Head of caudate nucleus (tissue), 42 donors: ENCODE measurements at places on chromosomes 2 and 18.
A peak's percentile ranks its signal among the peaks of the same experiment; 100 is the strongest.

GRCh38 chr2:136010126-136010525 is 24.7 kb upstream of the DARS1 start:
- no peak for DNase-seq

DNA sequence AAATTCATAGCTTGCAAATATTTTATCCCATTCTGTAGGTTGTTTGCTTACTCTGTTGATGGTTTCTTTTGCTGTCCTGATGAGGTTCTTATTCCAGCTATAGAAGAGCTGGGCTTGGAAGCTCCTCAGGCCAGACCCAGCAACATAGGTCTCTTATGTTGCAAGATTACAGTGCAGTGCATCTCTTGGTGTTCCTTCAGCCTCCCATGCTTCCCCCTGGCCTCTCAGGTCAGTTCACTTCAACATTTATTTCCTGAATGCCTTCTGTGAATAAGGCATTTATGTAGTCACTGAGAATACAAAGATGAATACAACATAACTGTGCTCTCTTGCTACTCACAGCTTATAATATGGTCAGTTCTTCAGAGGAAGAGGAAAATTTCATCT is 179.0 kb upstream of the SLC39A10 start:
- no peak for DNase-seq

- DNase-seq, result no peak
Measured at GRCh38 chr18:60049172-60049571, 149.4 kb downstream of the PMAIP1 start.

- no peak for DNase-seq
Measured at GRCh38 chr2:226994775-226995174, 158.9 kb downstream of the RHBDD1 start.

DNA sequence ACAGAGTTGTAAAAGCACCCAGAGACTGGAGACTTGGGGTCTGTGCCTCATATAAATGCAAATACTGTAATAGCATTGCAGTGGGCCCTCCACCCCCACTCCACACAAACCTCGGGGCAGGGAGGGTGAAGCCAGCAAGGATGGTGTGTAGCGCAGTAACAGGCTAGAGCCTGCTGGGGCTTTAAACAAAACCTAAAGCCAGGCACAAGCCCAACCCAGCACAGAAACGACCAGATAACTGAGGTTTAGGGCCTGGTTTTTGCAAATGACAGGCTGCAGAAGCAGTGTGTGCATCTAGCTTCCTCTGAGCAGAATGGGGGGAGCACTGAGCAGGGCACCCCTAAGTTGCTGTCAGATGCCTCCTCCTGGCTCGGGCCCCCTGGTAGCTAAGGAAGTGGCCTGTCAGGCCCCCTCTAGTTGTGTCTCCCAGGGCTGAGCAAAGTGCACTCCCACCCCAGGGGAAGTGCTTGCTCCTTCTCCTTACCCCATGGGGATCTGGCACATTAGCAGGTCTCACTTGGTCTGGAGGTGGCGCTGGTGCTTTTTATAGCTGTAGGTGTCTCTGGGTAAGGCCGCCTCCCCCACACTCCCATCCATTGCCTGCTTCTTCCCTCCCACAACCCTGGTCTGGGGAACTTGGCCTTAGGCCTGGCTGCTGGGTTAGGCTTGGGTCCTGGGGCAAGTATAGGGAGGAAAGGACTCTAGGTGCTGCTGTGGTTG is 135.1 kb downstream of the CELF4 start:
- DNase-seq, result no peak

DNA sequence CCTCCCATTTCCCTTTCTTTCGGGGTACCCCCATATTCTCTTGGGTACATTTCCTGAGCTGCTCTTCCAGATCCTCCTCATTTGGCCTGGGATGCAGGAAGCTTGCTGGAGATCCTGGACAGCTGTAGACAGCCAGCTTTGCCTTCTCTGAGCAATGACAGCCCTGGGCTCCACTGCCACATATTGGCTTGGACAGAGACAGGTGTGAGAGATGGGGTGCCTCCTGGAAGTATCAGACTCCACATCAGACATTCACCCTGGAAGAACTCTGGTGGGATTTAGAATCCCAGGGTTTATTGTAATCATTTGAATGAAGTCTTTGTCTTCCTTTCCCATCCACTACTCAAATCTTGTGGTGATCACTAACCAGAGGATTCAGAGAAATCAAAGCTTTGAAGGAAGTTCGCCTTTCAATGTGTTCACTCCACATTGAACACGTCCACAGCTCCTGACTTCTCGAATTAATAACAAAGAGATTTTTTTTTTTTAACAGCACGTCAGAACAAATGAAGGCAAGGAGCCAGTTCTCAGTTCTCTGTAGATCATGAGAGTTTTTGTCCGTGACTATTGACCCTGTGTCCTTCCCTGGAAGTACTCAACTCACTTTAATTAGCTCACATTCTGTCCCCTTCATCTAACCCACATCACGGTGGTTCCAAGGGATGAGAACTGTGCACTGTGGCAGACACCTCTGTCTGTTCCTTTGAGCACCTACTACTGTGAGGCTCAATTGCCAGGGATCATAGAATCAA is 377.6 kb upstream of the TRIB2 start:
- no peak for DNase-seq

GRCh38 chr2:225531559-225531958 is 132.0 kb downstream of the NYAP2 start:
- no peak for DNase-seq

GRCh38 chr2:200752835-200753234 is 58.9 kb upstream of the BZW1 start:
- no peak for DNase-seq

- peak; percentile 61 for DNase-seq
Measured at GRCh38 chr2:86337244-86337835, at the start of gene REEP1. TSS of gene REEP1 (minus strand) at chr2:86337626. CDS start at chr2:86337510, 116 bp downstream.

- no peak for DNase-seq
Measured at GRCh38 chr2:726169-726568, 49.0 kb upstream of the TMEM18 start.

DNA sequence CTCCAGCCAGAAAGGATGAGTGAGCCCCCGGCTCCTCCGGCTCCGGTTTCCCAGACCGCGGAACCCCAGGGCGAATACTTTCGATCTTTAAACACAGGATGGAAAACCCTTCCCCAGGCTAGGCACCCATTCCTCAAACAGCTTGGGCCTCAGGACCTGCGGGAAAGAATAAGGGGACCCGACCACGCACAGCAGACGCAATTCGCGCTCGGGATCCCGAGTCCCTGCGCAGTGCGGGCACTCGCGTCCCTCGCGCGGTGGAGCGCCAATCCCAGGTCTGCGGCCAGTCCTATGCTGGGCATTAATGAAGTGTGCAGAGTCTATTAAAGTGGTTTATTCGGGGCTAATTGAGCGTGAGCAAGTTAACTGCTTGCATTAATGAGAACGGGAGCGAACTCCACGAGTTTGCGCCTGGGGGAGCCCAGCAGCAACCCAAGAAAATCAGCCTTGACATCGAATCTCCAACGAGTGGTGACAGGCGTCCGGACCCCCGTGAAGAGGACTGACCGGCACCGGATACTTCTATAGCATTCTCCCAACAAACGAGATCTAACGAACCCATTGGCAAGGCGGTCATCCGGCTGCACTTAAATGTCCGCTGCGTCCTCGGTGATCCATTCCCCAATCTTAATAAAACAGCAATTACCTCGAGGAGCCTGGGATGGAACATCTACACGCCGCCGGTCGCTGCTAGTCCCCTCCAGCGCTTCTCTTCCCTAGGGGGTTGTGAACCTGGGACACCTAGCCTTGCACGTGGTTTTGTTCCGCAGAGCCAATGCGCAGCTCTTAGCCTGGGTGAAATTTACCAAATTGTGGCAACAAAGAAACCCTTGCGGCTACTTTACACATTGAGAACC is 1.6 kb downstream of the OSR1 start:
- DNase-seq, result no peak

GRCh38 chr2:105775809-105776559 is 31.3 kb downstream of the NCK2 start:
- no peak for DNase-seq

DNA sequence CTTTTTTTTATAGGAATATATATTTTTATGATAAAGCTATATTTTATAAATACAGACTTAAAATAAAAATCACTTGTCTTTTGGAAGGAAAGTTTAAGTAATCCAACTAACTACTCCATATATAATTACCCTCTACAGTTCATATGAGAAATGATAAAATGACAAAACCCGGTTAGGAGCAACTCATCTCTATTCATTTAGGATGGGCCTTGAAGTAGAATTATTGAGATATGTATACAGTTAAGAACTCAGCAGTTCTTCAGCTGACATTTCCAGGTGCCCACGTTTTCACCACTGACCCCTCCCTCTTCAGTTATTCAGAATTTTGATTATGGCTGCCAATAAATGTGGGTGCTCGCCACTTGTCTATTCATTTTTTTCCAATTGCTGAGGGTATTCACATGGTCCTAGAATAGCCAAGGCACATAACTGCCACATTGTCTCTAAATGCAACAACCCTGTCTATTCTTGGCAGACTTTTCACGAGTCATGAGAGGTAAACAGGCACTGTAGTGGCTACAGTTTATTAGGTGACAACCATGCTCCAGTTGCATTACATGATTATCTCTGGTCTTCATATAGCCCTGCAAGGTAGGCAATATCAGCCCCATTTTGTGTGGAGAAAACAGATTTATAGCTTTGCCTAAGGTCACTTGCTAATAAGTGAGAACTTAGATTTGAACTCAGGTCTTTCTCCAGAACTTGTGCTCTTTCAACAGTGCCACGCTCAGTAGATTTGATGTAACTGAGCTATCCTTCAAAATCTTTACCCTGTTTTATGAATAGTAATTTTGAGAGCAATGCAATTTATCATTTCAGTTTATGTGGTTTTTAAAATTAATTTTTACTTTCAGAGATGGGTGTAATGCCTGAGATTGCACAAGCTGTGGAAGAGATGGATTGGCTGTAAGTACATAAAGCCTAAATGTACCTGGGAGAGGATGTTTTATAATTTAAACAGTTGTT is 2.9 kb downstream of the DDX1 start:
- no peak for DNase-seq

DNA sequence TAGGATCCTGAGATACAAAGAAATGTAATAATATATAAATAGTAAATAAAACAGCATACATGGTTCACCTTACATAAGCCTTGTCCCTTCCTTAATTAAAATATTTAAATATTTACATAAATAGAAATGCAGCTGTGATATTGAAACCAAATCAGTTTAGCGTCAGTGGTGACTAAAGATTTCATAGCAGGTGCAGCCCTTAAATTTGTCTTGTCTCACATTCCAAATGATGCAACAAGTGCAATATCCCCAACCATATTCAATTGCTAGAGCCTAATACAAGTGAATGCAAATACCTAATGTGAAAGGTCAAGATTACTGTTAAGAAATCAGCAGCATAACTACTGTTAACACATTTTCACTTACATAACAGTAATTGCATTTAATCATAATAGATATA is 539.5 kb downstream of the NYAP2 start:
- no peak for DNase-seq

DNA sequence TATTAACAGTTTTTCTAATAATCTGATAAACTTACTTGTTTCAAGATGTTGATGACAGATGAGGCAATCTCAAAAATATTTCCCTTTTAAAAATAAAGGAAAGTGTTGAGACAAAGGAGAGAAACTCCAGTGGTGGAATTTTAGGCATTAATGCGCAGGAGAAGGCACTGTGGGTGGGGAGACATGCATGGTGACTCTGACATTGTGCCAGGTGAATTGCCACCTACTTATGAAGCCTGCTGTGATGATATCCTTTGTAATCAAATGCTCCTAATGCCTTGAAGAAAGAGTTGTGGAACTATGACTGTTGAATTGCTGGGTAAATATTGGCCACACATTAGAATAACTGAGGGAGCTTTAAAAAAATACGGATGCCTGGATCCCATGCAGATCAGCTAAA is 101.4 kb downstream of the PLA2R1 start:
- DNase-seq, result no peak

- DNase-seq, result peak; percentile 40
Measured at GRCh38 chr18:5546660-5547059, 2.9 kb upstream of the EPB41L3 start.

DNA sequence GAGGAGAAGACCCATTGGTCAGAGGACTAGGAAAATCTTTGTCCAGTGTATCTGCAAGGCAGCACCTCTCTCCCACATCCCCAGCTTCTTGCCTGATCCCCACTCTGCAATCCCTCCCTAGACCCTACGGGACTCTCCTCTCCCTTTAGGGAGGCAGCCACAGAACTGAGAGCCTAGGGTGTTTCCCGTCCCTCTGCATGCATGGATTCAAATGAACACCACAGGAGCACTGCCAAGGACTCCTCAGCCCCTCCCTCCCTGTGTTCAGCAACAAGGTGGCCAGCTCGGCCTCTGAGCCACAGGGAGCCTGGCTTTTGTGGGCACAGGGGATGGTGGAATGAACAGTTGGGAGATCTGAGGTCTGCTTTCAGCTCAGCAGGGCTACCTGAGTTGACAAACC is 117.1 kb downstream of the TXNL1 start:
- no peak for DNase-seq
